ENCODE measurements at places on chromosomes 1 and 21.
A peak's percentile ranks its signal among the peaks of the same experiment; 100 is the strongest.

GRCh38 chr1:200931776-200932175 is 37.1 kb downstream of the INAVA start:
- DNase-seq, result no peak

DNA sequence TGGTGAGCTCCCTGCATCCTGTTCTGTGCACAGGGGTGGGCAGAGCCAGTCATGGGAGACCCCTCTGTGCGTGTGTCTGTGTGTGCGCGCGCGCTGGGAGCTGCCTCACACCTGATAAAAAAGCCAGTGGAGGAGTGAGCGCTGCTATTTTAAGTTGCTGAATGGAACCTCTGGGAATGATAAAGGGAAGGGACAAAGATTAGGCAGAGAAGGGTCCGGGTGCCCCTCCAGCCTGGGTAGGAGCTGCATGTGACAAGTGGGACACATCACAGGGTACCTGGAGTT is 847 bp downstream of the ADORA1 start:
- no peak for DNase-seq

- DNase-seq, result no peak
Observed at GRCh38 chr1:155942578-155943141, 1.2 kb downstream of the RXFP4 start.

DNA sequence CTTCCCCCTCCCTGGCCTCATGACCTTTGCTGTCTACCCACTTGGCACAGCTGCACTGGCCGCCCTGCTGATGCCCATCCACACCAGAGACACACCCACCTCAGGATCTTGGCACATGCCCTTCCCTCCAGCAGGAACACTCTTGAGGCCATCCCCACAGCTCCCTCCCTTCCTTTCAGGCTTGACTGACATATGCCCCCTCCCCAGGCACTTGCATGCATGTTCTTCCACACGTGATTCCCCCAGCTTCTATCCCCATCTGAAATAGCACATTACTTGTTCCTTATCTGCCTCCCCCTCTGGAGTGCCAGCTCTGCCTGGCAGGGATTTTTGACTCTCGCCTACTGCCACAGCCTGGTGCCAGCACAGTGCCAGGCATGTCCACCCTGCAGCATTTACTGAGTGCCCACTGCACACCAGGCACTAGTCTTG is 98.5 kb upstream of the SLC25A33 start:
- DNase-seq, result no peak

DNA sequence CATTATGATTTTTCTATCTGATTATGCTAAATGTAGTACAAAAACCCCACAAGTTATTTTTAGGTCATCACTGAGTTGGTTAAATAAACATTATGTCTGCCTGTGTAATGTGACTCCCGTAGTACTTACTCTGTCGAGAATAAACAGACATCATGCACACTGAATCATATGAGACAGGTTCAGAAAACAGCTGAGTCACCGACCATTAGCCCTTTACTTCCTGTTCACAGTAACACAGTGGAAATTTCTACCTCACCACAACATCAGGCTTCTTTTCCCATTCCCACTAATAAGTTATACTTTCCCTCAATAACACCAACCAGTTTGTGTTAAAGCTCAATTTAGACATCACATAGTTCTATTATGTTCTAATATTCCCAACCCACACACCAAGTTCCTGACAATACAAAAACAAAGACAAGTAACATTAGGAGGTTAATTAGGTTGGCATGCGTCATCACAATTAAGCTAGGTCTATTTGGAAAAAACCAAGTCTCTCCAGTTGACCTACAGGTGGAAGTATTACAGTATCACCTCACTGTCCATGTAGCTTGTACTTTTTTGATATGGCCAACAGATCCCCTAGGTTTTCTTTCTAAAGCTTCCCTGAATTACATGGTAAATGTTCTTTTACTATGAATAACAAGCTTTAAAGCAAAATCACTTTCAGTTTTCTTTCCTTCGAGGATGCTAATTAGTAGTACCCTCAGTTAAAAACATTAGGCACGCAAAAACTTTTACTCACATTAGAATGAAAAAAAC is 154.2 kb downstream of the EIF4G3 start:
- peak; percentile 82 for DNase-seq

DNA sequence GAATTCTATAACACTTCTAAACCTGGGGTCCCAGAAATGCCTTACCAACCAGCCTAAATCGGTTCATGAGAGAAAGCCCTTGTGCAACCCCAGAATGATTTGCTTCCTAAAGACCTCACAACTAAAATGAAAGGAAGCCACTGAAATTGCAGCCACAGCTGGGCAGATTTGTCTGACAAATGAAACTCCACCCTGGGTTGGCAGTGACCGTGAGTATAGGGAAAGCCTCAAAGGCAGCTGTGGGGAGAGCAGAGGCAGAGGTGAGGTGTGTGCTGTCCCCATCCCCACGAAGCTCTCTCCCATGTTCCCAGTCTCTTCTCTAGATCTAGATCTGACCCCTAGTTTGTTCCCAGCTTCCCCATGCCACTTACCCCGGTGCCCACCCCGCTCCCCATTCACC is 23.1 kb downstream of the RHBDL2 start:
- no peak for DNase-seq

DNA sequence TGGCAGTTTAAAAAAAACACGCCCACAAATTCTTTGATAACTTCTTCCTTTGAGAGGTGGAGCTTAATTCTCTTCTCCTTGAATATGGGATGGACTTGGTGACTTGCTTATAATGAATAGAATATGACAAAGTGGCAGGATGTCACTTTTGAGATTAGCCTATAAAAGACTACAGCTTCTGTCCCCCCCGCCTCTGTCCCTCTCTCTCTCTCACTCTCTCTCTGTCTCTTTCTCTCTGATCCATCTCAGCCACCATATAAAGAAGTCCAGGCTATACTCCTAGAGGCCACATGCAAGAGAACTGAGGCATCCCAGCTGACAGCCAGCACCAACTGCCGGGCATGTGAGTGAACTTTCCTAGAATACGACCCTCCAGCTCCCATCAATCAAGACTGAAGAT is 7.7 kb upstream of the DMBX1 start:
- no peak for DNase-seq

- no peak for DNase-seq
Observed at GRCh38 chr1:115433483-115433882, 95.4 kb upstream of the NGF start.

GRCh38 chr1:58290685-58291372 is 255.7 kb downstream of the OMA1 start:
- DNase-seq, result no peak

- DNase-seq, result no peak
Observed at GRCh38 chr1:10699470-10699835, 97.0 kb downstream of the CASZ1 start.

All from CD4-positive, alpha-beta T cell treated with Interleukin-4 for 4 hours (primary cell).